ENCODE measurements at places on chromosomes 1 and 21.

- peak; percentile 55 for DNase-seq
Observed at GRCh38 chr1:41454406-41454805, 30.1 kb downstream of the EDN2 start.

DNA sequence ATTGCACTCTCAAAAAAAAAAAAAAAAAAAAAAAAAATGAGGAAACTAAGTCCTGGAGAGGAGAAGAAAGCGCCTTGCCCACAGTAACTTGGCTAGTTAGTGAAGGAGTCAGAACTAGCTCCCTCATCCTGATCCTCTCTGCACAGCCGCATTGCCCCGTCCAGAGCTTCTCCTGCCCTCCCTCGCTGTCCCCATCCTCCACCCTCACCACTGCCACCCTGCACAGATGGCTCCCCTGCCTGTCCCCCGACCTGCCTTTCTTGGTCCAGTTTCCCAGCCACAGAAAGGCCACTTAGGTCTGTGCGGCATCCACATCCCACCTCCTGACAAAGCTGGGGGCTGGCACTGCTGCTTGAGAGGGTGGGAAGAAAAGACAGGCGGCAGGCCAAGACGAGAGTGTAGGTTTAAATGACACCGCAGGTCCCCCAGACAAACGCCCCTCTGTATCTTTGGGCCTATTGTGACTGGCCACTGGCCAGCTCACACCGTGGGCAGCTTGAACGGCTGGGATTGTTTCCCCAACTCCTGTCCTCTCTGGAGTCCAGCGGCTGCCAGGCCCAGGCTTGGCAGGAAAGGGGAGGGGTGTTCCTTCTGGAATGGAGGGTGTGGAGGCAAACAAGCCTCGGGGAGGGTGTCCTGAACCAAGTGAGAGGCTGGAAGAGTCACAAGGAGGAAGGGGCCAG lies 20.2 kb downstream of the NCMAP start:
- no peak for DNase-seq

DNA sequence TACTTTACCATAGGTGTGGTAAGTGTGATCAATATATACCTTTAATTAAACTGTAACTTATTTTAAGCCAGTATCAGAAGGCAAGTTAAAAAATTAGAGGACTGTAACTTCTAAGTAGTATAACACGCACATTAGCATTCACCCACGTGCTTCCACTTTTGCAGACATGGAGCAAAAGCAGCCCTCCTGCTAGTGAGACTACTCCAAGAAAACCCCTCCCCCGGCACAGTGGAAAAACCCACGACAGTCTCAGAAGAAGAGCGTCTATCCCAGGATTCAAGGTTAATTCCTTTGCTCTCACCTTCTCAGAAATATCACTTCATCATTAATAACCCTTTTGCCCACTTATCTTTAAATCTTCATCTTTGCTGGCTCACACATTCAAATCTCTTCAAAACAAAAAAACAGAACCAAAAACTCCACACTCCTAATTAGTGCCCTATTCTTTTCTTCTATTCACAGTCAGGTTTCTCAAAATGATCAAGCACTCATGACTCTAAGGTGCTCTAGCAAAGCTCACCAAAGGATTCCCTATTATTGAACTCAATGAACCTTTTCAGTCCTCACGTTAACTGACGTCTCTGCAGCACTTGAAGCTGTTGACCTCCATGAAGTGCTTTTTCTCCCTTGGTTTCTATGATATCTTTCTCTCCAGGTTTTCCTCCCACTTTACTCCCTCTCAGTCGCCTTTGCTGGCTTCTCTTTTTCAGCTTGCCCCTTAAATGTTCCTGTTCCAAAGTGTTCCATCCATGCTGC lies 213.5 kb downstream of the SMYD3 start:
- DNase-seq, result no peak

DNA sequence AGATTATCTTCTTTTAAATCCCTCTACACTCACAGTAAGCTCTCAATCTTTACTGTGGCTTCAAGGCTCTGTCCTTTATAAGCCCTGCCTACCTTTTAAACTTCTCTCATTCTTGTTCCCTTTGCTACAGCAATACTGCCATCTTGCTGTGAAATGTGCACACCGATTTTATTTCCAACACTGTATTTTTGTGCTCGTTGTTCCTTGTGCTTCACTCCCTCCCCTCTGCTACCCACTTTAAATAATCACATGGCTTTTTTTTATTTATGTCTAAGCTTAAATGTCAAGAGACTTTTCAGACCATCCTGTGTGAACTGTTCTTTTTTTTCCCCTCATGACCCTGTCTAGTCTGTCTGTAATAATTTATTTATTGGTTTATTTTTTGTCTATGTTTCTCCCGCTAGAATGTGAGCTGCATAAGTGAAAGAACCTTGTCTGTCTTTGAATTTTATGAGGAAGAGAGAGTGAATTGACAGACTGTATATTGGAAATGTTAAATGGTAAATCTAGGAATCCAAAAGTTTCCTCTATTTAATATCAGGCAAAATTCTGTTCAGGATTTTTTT lies 45.7 kb downstream of the ABCD3 start:
- DNase-seq, result peak; percentile 64

GRCh38 chr1:248739572-248740205 lies 15.9 kb downstream of the LYPD8 start:
- DNase-seq, result no peak

GRCh38 chr21:31687108-31687507 lies 27.6 kb downstream of the SOD1 start:
- DNase-seq, result no peak

DNA sequence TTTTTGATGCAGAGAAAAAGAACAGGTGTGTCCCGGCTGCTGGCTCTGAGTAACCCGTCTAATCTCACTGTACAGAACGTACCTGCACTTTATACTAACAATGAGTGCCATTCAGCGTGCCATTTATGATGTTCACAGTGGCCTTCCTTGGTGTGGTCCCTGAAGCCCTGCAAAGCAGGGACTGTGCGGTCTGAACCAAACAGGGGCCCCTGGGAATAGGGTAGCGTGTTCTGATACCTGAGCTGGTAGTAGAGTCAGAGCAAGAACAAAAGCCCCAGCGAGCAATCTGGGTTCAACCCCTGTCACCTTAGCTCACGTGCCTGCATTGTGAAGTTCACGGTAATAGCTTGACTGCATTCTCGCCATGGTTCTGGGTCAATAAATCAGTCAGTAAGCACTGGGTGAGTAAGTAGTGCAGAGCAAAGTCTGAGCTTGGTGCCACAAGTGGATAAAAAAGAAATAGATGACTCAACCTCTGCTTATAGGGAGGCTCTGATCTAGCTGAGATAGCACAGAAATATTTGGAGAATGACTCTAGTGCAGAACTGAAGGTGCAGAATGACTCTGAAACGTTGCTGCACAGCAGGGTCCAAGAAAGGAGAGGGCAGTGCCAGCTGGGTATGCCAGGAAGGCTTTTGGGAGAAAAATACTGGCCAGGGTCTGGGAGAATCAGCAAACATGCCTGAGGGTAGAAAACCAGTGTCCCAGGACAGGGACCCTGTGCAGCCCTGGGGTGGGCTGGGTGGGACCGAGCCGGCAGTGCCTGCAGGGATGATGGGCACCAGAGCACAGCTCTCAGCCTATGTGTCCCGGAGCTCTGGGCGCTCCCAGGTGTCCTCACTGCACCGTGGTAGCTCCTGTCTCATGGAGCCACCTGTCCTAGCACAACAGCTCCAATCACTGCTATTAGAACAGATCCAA lies 125.9 kb downstream of the RHOU start:
- DNase-seq, result peak; percentile 11

DNA sequence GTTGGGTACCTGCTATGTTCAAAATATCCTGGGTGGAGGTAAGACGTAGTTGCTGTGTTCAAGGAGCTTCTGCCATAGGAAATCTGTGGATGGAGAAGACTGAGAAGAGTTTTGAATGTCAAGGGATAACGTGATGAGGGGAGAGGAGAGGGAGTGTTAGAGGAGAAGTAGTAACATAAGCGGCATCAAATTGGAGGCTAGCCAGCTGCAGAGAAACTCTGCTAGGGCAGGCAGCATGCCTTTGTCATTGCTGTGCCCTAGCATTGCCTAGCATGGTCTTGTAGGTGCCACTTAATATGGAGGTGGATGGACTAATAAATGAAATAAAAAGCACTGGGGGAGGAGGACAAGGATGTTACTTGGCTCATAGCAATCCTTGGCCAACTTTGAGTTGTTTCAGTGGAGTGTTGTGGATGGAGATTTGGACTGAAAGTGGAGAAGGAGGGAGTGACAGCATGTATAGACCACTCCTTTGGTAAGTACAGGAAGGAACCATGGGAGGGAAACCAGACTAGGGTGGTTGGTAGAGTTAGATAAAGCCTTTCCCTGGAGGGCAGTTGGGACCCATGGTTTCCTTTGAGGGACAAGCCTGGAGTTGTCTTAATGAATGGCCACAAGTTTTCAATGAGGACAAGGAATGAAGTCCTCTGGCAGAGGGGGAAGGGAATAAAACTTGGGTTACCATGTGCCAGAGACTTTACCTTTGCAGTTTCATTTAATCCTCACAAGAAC lies 6.3 kb downstream of the VANGL1 start:
- DNase-seq, result no peak

DNA sequence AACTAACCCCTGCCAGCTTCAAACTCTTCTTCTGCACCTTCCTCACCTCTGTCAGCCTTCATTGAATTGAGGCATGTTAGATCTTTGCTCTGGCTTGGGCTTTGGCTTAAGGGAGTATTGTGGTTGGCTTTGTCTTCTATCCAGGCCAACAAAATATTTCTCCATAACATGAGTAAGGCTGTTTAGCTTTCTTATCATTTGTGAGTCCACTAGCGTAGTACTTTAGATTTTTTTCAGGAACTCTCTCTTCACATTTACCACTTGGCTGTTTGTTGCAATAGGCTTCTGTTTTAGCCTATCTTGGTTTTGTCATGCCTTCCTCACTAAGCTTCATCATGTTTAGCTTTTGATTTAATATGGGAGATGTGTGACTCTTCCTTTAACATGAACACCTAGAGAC lies 417.5 kb downstream of the NCAM2 start:
- no peak for DNase-seq

DNA sequence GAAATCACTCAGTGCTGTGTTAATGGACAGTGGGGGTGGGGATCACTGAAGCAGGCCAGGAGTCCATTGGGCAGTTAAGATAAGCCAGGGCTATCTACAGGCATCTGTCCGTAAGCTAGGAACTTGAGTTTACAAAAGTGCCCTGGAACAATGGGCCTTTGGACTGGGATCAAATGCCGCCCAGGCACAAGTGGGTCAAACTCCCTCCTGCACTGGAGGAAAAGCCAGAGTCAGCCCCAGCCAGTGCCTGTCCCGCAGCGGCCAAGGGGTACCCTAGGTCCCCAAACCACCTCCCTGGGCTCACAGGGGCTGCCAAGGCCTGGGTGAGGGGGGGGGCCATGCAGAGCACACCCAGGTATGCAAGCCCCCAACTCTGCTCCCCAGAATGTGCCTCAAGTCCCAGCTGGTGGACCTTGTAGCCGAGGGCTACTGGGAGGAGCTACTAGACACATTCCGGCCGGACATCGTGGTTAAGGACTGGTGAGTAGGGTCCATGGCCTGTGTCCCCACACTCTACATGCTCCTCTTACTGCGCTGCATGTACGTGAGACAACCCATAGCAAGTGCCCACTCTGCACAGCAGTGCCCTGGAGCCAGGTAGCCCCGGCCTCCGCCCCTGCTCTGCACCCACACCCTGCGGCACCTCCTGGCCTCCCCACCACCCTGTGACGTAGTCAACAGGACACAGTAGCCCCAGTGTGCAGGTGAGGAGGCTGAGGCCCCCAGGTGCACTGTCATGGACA lies 7.7 kb downstream of the FBXO6 start:
- no peak for DNase-seq

- no peak for DNase-seq
Observed at GRCh38 chr1:119387858-119388257, 19.3 kb downstream of the HAO2 start.

GRCh38 chr21:42465008-42465802 lies 30.8 kb downstream of the RSPH1 start:
- peak; percentile 30 for DNase-seq

DNA sequence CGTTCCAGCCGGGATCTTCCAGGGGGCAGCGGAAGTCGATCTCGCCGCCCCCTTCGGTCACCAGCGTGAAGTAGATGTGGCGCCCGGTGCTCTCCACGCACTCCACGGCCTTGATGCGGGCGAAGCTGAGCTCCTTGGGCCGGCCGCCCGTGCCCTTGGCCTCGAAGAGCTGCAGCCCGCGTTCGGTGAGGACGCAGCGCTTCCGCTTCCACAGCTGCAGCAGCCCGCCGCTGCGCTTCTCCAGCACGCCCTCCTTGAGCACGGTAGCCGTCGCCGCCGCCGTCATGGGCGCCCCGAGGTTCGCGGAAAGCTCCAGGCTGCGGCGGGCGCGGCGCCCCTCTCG lies 516 bp downstream of the PHLDA3 start:
- DNase-seq, result no peak

DNA sequence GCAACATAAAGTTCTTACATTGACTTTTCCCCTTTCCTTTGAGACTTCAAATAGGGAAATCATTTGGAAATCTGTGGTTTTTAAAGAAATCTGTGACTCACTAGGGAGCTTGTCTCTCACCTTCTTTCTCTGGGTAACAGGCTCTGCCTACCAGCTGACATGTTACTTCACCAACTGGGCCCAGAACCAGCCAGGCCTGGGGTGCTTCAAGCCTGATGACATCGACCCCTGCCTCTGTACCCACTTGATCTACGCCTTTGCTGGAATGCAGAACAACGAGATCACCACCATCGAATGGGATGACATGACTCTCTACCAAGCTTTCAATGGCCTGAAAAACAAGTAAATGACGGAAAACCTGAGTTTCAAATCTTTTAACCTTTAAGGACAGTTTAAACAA lies 9.2 kb upstream of the CHIA start:
- peak; percentile 9 for DNase-seq

DNA sequence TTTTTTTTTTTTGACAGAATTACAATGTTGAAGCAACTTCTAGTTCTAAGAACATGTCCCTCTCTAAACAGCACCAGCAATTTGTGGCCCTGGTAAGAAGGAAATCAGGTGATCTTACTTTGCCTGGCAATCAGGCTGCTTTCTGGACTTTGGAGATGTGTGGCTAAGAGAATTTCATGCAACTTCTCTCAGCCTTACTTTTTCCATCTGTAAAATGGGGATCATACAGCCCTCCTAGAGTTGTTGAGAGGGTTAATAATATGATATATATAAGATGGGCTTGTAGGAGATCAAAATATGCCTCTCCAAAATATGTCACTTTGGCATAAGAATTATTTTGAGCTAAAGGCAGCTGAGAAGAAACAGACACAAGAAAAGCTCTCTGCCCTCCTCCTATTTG lies 92.0 kb downstream of the SLC25A24 start:
- DNase-seq, result no peak

Data from myocyte (in vitro differentiated cells).